ENCODE measurements at places on chromosomes 3 and 15.

DNA sequence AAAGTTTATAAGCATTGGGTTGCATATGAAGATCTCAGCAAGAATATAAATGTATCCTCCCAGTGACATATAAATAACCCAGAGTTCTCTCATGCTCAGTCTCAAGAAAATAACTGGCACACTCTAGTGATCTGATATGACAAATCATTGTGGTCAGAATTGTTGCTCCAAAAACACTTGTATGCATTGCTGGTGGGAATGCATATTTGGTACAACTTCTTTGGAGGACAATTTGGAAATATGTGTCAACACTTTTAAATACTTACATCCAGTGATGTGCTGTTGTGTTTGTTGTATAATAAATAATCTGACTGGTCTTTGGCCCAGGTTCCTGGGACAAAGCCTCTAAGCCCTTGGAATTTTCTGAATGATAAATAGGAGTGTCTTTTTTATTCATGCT lies 66.7 kb upstream of the STT3B start:
- no peak for DNase-seq

DNA sequence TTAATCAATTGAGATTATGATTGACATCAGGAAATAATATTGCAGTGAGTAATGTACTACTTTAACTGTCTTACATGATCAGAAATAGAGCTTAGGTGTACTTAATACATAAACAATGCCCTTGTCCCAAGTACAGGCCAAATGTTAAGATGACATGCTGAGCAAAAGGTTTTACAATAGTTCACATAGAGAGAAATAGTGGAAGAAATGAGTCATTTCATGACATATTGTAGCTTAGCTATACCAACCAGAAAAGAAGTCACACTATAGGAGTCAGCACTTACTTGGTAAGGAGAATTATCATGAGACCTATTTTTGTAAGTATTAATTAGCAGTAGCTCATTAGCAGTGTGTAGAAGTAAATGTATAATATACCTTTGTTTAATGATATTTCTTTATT lies 96.4 kb upstream of the NANOGP8 start:
- no peak for DNase-seq

GRCh38 chr3:66394753-66395249 lies 106.0 kb downstream of the LRIG1 start:
- no peak for DNase-seq

DNA sequence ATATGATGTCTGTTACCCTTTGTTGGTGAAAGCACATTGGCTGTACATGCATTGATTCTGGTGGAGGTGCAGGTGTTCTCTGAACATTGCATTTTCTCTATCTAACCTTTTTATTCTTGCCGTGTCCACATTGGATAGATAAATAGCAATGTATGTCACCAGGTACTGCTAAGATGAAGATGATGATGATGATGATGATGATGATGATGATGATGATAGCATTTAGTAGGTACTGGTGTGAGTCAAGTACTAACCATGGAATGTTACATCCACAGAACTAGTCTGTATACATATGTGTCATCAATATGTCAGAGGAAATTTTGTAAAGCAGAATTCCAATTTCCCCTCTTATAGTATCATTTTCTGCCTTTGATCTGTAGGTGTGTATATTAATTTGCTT lies 36.3 kb downstream of the ARPP21 start:
- DNase-seq = no peak

DNA sequence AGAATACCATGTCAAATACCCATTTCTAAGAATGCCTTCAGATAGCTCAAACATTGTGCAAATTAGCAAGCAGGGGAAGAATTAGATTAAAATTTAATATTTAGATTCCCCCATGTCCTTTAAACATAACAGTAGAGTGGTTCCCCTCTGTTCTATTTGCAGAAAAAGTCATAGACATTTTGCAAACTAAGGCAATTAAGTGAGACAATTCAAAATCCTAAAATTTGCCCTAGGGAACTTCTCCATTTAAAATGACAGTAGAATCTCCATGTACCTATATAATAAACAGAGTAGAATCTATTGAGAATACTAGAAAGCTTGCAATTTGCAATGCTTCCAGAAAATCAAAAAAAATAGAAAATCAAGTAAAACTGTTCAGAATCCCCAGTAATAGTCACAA lies 340.6 kb downstream of the TBL1XR1 start:
- no peak for DNase-seq

Data from NCI-H2171 (cell line).